ENCODE measurements at places on chromosomes 13 and 19.
A peak's percentile ranks its signal among the peaks of the same experiment; 100 is the strongest.

GRCh38 chr13:41827507-41828213, 133.2 kb downstream of the VWA8 start:
- no peak for DNase-seq

GRCh38 chr19:15199661-15200552, 888 bp downstream of the NOTCH3 start:
- DNase-seq: peak; percentile 62

DNA sequence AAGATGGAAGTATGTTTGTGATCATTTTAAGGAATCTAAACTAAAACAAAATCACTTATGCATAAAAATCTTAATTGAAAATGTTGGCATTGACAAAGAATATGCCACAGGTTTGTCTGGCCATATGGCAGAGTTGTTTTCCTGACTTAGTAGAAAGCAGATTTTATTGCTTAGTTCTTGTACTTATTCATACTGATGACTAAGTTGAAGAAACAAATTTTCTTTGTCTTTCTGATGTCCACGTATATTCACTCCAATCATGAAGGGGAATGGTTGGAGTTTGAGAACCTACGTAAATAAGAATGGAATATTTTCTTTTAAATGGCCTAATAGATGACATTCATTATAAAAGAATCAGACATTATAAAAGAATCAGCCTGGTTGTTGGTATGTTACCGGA, 8.0 kb upstream of the GPC6 start:
- no peak for DNase-seq

GRCh38 chr19:560121-560520, 12.3 kb upstream of the BSG start:
- DNase-seq: no peak

GRCh38 chr19:16293118-16294091, 31.2 kb upstream of the KLF2 start:
- no peak for DNase-seq

DNA sequence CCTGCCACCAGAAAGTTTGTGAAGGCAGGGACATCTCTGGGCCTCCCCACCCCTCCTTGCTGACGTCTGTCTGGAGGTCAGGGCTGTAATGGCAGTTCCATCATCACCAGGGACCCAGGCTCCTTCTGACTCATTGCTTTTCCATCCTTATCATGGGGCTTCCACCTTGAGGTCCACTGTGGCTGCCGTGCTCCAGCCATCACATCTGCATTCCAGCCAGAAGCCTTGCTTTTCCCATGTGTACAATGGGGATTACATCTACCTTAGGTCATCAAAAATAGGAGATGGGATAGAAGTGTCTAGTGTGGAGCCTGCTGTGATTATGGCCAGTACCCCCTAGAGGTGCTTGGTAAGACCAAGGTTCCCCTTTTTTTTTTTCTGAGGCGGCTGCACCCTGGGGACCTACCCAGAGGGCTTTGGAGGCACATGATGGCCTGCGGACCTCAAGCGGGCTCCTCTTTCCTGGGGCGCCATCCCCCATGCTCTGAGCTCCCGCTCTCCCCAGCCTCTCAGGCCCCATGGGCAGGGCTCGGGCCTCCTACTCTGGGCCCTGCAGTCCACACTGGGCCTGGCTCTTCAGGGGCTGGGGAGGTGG, 13.4 kb upstream of the RANBP3 start:
- DNase-seq: no peak

DNA sequence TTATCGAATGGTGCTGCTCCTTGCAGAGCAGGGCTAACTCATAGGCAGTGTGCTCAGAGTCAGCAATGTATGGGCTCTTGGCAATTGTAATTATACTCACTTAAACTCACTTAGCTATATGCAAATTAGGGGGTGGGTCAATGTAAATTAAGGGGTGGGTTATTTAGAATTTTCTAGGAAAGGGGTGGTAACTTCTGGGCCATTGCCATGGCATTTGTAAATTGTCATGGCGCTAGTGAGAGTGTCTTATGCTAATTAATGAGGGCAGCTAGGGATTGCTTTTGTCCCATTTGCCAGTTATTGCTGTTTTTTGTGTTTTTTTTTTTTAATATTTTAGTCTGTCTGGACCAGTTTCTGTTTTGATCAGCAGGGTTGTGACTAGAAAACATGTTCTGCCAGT, 68.4 kb downstream of the DIAPH3 start:
- no peak for DNase-seq

DNA sequence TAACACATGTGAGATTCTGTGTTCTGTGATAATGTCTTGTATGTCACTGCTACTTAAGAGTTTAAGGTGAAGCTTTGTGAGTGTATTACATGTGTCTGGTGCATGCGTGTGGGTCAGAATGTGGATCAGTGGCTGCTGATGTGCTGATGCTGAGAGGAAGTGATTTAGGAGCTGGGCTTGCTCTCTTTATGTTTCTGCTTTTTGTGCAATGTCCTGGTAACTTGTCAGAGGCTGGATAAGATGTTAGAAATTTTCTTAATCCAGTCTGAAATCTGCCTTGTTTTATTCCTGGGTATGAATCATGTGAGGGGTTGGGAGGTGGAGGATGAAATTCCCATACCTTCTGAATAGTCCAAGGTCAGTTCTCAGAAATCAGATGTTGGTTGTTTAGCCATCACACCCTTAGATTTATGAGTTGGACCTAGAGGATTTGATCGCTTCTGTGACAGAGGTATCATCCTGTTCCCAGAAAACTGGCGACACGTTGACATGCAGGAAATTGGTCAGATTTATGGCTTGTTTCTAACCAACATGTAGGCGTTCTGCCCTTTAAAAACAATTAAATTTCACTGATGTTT, 24.5 kb upstream of the CXCL17 start:
- no peak for DNase-seq

DNA sequence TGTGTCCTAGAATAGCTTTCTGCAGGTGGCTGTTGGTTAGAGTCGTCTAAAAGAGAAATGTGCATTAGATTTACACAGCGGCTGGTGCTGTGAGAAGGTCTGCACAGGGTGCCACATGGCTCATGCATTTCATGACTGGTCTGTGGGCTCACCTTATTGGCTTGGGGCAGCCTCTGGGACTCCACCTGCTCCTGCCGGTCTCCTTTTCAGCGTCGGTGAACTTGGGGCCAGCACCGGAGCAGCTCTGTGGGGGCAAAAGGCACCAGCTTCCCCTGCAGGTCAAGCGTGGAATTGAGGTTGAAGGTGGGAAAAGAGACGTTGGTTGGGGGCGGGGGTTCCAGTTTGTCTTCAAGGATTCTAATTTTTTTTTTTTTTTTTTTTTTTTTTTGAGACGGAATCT, 3.1 kb upstream of the PNMA8C start:
- no peak for DNase-seq

GRCh38 chr13:103391936-103392335, 325.7 kb upstream of the SLC10A2 start:
- DNase-seq: no peak

GRCh38 chr19:10669246-10669645, 15.1 kb downstream of the ILF3 start:
- DNase-seq: no peak

DNA sequence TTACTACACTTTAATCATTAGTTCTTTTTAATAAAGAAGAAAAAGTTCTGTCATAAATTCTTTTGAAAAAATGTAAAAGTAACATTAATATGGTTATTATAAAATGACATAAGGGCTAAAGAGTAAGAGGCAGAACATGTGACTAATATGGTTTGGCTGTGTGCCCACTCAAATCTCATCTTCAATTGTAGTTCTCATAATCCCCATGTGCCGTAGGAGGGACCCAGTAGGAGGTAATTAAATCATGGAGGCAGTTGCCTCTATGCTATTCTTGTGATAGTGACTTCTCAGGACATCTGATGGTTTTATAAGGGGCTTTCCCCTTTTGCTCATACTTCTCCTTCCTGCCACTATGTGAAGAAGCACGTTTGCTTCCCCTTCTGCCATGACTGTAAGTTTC, 104.5 kb downstream of the UGGT2 start:
- DNase-seq: no peak

DNA sequence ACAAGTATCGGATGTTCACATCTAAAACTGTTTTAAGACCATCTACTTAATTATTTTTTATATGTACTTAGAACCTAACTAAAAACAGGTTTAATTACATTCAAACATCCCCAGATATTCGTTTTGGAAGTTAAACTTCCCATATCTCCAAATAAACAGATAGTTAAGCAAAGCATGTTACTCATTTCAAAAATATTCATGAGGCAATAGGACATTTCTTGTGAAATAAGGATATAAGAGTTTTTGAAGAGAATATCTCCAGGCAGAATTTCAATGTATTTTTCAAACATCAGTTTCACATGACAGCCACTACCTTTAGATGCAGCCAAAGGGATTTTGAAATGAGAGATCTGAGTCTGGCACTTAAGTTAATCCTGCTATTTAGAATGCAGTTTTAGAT, 697.5 kb downstream of the SLITRK1 start:
- no peak for DNase-seq

DNA sequence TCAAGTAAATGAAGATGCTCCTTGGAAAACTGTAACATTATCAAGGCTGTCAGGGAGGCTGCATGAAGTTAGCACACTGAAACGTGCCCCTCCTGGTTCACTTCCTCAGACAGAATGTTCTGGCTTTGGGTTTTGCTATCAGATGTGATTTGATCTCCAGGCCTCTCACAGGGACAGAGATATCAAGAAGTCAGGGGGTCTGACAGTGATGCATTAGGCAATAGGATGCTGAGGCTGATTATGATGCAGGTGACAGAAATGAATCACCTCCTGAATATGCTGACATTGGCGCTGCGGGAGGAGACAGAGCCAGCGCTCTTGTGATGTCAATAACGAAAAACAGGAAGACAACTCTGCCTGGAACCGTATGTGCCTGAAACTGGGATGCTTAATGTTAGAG, 278.5 kb downstream of the DCT start:
- no peak for DNase-seq

DNA sequence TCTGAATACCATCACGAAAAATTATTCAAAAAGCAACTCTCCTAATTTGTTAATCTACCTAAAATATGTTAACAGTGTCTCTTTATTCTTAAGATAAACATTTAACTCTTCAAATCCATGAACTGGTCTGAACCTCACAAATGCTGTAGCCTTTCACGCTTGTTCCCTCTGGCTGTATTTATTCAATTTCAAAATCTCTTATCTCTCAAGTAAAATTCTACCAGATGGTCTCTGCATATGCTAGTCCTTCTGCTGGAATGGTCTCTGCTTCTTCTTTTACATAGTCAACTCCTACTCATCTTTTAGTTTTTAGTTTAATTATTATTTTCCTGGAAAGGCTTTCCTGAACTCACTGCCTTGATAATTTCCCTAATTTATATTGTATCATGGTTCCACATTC, 232.9 kb upstream of the PCDH20 start:
- DNase-seq: no peak

GRCh38 chr13:21583478-21583877, 20.5 kb downstream of the MICU2 start:
- peak; percentile 15 for DNase-seq
